ENCODE measurements at places on chromosomes 3 and 15.
A peak's percentile ranks its signal among the peaks of the same experiment; 100 is the strongest.

DNA sequence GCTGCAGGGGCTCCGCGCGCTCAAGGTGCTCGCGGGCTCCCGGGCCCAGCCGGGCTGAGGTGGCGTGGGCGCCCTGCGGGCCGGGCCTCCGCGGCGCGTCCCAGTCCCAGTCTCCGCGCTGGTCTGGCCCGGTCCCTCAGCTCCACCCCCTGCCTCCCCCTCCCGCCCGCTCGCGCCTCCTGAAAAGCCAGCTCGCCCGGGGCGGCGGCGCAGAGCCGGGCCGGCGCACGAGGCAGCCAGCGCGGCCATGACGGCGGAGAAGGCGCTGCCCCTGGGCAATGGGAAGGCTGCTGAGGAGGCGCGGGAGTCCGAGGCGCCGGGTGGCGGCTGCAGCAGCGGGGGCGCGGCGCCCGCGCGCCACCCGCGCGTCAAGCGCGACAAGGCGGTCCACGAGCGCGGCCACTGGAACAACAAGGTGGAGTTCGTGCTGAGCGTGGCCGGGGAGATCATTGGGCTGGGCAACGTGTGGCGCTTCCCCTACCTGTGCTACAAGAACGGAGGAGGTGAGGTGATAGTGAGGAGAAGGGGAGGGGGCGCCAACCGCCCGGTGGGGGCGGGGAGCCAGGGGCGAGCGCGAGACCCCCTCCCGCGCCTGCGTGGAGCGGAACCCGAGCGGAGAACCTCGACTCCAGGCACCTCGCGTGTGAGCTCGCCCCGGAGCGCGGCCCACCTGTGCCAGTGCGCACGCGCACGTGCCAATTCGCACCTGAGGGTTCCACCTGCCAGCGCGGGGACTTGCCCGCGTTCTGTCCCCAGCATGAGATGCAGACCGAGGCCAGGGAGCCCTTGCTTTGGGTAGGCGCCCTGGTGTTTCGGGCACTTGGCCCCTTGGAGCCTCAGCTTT lies at the start of gene SLC6A11:
Gene SLC6A11, plus strand, starts transcription at position 210 of the 844 bp plus-strand sequence. Its CDS starts 38 bp downstream, at position 248.
- DNase-seq: no peak

DNA sequence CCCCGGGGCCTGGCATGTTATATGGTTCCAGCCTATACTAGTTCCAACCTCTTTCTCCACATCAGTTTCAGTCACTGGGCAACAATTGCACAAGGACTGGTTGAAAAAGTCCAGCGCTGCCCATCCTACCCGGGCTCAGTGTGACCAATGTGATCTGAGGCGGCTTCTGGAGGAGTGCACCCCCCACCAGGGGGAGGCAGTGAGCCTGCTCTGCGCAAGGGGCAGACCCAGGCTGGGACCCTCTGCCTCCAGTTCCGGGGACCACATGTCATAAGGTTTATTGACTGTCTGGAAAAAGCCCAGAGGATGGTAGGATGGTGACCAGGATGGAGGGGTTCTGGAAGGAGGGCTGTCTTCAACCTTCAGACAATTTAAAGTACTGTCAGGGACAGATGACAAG lies 25.6 kb upstream of the NR2E3 start:
- no peak for DNase-seq

DNA sequence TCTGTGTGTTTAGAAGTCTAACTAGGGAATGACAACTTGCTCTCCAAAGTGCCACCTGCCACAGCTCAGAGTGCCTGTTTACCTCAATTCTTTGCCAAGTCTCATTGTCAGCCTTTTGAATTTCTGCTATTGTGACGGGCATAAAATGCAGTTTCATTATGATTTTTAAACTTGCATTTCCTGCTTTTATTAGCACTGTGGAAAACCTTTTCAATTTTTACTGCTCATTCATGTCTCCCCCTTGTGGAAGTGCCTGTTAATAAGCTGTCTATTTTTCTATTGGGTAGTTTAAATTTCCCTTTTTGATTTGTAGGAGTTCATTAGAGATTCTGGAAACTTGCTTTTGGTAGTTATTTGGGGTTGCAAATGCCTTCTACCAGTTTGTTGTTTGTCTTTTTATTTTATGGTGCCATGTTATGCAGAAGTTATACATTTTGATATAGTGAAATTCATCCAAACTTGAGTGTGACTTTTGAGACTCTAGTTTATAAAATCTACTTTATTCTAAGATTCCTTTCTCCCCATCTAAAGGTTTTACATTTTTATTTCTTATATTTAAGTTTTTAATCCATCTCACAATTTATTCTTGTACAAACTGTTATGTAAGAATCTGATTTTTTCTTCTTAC lies 53.9 kb upstream of the FRMD4B start:
- DNase-seq: no peak

- DNase-seq: peak; percentile 46
Observed at GRCh38 chr3:154122912-154123559, 1.8 kb downstream of the ARHGEF26 start.

DNA sequence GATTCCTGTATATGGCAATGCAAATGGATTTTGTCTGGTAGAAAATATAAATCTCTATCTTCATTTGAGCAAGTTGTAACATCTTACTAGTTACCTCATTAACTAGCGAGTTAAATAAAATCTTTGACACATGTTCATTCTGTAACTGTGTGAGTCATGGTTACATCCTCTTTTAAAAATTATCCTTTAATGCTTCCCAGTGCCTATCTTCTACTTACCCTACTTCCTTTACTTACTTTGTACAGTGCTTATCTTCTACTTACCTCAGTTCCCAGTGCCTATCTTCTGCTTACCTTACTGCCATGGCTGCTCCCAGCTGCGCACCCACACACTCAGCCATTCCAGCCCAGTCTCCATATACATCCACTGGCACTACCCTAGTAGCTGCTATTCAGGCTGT lies 71.9 kb upstream of the GOLGA8B start:
- DNase-seq: no peak

GRCh38 chr15:86903642-86904421 lies 824.2 kb downstream of the AGBL1 start:
- DNase-seq: no peak

- DNase-seq: no peak
Observed at GRCh38 chr15:43242616-43243015, 21.8 kb upstream of the EPB42 start.

DNA sequence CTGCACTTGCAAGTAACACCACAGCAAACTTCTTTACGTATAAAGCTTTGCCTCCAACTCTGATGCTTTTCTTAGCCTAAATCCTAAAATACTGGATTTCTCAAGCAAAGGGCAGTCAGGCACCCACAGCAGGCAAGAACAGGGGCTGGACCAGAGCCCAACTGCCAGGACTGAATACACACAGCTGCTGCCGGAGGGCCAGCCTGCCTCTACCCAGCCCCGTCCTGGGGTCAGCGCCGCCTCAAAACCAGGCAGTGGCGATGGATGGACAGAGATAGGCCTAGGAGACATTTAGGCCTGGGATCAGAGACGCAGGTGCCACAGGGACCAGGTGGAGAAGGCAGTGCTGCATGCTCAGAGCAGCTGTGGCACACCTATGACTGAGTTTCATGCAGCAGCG lies 47.6 kb upstream of the SEC61A1 start:
- no peak for DNase-seq

- DNase-seq: no peak
Observed at GRCh38 chr3:12629560-12629959, 34.4 kb downstream of the RAF1 start.

- DNase-seq: no peak
Observed at GRCh38 chr3:155393316-155393715, 99.8 kb upstream of the STRIT1 start.

DNA sequence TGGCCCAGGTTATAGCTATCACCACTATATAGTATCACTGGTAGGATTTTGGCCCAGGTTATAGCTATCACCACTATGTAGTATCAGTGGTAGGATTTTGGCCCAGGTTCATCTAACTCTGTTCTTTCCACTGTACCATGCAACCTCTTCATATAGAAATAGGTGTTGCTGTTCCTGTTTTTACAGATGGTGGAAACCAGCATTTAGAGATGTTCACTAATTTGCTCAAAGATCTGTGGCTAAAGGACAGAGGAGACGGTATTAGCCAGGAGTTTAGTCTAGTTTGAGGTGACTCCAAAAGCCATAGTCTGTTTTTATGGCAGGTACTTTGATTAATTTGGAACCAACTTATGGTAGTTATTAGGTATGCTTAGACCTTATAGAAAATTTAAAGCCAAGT lies 3.1 kb downstream of the LRCH3 start:
- no peak for DNase-seq

GRCh38 chr3:127674101-127674721 lies 1.5 kb downstream of the ABTB1 start:
- DNase-seq: no peak

- DNase-seq: no peak
Observed at GRCh38 chr3:50259432-50260026, 9.4 kb upstream of the SEMA3B start.

- DNase-seq: no peak
Observed at GRCh38 chr15:89399238-89400115, 64.9 kb upstream of the POLG start.

GRCh38 chr15:68223171-68223570 lies 6.4 kb downstream of the CLN6 start:
- DNase-seq: no peak

DNA sequence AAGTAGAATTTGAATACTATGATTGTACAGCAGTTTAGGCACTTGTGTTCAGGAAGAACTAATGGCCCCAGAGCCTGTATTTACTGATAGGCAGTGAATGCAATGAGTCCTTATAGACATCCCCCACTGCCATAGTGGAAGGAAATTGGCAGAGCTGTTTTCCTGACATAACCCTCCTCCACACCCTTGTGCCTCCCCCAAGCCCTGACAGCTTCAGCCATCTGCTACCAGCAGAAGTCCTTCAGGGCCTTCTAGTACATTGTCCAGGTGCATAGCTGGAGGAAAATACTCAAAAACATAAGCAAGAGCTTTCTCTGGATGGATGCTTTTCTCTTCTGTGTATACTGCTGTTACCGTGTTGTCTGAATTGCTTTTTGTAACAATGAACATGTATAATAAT lies 20.6 kb downstream of the ARHGAP31 start:
- no peak for DNase-seq

DNA sequence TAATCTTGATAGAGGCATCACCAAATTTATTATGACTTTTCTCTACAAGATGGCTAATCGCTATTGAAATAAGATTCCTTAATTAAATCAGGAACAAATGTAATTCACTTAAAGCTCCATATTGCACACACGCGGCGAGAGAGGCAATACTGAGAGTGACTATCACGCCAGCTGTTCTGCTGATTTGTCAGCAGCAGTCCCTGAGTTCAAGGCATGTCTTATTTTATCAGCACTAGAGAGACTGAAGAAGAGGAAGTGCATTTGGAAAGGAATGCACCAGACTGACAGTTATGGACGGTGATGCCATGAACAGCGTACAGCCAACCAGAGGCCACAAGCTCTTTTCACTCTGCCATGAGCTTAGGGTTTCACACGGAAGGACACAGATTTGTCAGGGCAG lies 83.6 kb upstream of the SLCO3A1 start:
- DNase-seq: no peak

- DNase-seq: no peak
Observed at GRCh38 chr3:83971666-83972065, 987.1 kb upstream of the CADM2 start.

Measured in hindlimb muscle (tissue), 1 donor.